Right kidney (tissue), 9 donors: ENCODE measurements at places on chromosomes 5 and 9.

GRCh38 chr5:168266016-168266415, 25.4 kb upstream of the WWC1 start:
- no peak for DNase-seq

GRCh38 chr9:72856972-72857623, 95.8 kb downstream of the ALDH1A1 start:
- no peak for DNase-seq

GRCh38 chr5:86542532-86542931, 75.2 kb upstream of the COX7C start:
- no peak for DNase-seq

- no peak for DNase-seq
Observed at GRCh38 chr5:97986069-97986468, 787.4 kb upstream of the RGMB start.

- no peak for DNase-seq
Observed at GRCh38 chr5:83530193-83530592, 58.6 kb downstream of the VCAN start.

DNA sequence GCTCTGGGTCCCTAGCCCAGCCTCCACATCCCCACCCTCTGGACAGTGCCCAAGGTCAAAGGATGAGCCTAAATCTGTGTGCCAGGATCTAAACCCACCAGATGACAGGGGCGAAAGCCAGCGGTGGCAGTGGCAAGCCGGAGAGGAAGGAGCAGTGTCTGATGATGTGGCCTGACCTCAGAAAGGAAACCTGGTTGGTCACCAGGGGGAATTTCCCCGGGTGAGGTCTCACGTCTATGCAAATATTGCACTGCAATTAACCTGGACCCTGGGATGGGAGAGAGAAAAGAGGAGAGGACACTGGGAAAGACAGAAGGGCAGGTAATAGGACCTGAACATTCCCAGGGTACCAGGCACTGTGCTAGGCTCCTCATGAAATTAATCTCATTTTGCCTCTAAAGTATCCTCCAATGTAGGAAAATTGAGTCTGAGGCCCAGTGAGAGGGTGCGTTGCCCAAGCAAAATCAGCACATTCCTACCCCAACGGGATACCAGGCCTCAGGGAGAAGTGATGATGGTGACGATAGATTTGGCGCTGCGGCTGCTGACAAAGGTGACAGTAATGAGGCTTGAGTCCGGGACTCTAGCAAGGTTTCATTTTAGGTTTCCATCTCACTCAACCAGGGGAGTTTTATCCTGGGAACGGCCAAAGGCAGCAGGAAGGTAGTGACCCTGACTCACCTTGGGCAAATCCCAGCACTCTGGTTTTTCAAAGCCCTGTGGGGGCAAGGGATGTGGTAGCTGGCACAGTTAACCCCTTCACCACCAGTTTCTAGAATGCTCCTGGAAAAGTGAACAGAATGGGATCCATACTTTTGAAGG, 13.4 kb upstream of the TNIP1 start:
- DNase-seq, result no peak

DNA sequence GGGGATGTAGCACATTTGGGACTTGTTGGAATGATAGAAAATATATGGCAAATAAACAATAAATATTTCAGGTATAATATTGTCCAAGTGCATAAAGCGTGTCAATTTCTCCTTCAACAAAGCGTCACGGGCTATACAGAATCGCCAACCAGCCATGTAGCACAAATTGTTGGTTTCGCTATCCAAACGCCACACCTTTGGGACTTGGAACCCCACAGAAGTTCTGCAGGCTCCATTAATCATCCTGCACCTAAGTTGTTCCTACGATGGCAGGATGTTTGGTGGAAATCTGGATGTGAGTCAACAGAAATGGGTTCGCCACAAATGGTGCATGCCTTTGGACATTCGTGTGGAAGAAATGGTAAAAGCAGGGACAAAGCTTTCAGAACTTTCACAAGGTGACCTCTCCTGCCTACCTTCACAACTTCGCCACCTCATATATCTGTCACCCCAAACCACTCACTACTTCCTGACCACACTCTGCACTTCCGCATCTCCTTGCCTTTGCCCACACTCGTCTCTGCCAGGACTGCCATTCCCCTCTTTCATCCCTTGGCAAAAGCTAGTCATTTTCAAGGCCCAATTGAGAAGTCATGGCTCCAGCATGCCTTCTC, 95.7 kb downstream of the LHFPL2 start:
- DNase-seq, result no peak

DNA sequence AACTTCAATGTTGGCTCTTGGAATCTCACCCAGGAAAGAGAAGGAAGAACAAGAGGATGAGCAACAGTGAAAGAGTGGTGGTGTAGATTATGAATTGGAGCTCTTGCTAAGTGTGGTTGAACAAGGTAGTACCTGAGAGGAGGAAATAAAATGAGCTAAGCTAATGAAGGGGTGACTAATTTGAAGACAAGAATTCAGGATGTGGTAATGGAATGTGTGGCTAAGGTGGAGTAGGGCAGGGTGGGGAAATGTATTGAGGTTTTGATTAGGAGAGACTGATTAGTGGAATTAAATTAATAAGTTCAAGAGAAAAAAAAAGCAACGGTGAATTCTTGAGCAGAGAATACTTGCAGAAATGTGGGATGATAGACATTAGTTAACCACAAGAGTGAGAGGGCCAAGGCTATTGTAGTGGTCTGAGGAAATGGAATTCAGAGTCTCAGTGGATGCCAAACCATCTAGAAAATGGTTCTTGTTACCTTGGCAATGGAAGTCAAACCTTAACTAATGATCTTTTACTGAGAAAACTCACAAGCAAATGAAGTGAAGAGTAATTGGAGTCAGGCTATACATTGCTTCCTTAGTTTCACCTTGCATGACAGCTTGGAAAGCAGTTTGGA, 648.3 kb upstream of the ZNF608 start:
- DNase-seq, result no peak

- DNase-seq, result no peak
Observed at GRCh38 chr5:18653216-18653752, 1019.0 kb downstream of the TAF11L14 start.
